ENCODE measurements at places on chromosomes 2 and 18. TPM values are rescaled to one million over a fixed set of nuclear protein-coding genes. Genes with fewer than 3 reads are reported as not detected.

DNA sequence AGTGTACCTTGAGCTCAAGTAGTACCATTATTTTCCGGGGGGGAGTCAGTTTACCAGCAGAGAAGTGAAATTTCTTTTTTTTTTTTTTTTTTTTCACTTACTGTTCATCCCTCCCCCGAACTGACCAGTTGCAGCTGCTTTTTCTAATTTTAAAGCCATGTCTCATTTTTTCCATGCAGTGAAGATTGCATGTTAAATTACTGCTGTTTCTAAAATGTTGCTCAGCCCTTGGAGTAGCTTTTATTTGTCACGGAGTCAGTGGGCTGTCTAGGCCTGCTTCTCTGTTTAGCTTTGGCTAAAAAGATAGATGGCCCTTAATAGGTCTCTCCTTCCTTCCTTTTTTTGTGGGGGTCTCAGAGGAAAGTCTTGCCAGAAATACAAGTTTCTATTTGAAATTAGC is 70.2 kb downstream of the NGEF start:
- H3K27ac ChIP-seq: no peak overlapping the region
- H3K4me3 ChIP-seq: no peak overlapping the region
- H3K27me3 ChIP-seq: peaks cover 6% of the 10 kb centered on the region
- DNase-seq: no peak

Gene MPP4
- total RNA-seq: 3.6 TPM

Gene SLC4A3
- 9.2 TPM for total RNA-seq

Gene KIF3C
- total RNA-seq: 18.5 TPM

DNA sequence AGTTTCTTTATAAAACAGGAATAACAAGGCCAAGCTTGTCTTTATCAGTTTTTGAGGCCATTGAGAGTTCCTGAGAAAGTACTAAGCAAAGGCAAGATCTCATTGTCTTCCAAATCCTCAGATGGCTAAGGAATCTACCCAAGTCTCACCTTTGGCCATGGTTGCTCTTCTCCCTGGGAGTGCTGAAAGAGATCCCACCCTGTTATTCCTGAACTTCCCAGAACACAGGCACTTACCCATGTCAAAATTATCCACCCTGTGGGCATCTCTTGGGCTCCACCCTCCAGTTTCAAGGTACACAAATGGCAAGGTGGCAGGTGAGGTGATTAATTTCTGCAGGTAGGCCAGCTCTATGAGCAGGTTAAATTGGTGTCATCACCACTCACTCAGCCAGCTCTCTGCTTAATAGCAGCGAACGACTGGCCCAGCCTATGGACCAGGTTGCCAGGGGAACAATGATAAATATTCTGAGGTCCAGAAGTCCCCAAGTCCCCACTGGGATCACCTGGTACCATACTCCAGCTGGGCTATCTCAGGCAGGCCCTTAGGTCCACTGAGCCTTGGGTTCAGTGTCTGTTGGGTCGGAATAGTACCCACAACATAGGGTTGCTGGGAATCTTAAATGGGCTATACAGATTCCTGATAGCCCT is 2.3 kb upstream of the SPRED2 start:
- H3K36me3 ChIP-seq: no peaks in the 10 kb centered on the region
- peaks cover 37% of the 10 kb centered on the region for H3K4me1 ChIP-seq
- no peak for DNase-seq
- H3K27ac ChIP-seq: peak overlapping the region; percentile 99
- H3K27me3 ChIP-seq: peaks cover 5% of the 10 kb centered on the region
- peak overlapping the region; percentile 96 for H3K4me3 ChIP-seq

DNA sequence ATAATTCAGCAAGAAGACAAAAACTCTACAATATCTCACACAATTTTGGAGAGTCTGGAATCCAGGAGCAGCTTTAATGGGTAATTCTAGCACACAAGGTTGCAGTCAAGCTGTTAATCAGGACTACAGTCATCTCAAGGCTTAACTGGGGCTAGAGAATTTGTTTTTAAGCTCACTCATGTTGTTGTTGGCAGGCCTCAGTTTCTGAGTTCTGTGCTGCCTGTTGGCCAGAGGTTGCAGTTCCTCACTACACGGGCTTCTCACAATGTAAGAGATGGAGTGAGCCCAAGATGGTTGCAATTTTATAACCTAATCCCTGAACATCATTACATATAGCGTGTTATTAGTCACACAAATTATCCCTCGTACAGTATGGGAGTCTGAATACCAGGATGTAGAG is 50.6 kb upstream of the TMEFF2 start:
- no peaks in the 10 kb centered on the region for H3K27me3 ChIP-seq
- H3K4me1 ChIP-seq: peaks cover 9% of the 10 kb centered on the region
- DNase-seq: no peak
- no peak overlapping the region for H3K27ac ChIP-seq
- no peaks in the 10 kb centered on the region for H3K36me3 ChIP-seq
- no peak overlapping the region for H3K4me3 ChIP-seq

DNA sequence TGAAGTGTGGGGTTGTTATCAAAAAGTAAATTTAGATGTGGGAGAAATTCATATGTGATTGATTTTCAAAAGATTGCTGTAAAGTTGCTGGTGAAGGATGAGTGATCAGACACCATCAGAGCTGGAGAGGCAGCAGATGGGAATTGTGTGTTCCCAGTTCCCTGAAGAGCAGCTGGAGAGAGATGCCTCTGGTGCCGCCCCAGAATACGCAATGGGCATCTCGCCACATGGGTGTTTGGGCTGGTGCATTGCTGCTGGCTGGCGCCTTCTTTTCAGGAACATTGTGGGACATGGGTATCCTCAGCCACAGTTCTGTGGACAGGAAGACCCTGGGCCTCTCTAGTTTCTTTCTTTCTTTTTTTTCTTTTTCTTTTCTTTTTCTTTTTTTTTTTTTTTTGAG is 11.9 kb downstream of the ATG4B start:
- H3K27ac ChIP-seq: no peak overlapping the region
- peaks cover 1% of the 10 kb centered on the region for H3K27me3 ChIP-seq
- peaks cover 9% of the 10 kb centered on the region for H3K36me3 ChIP-seq
- no peak for DNase-seq
- no peak overlapping the region for H3K4me3 ChIP-seq

DNA sequence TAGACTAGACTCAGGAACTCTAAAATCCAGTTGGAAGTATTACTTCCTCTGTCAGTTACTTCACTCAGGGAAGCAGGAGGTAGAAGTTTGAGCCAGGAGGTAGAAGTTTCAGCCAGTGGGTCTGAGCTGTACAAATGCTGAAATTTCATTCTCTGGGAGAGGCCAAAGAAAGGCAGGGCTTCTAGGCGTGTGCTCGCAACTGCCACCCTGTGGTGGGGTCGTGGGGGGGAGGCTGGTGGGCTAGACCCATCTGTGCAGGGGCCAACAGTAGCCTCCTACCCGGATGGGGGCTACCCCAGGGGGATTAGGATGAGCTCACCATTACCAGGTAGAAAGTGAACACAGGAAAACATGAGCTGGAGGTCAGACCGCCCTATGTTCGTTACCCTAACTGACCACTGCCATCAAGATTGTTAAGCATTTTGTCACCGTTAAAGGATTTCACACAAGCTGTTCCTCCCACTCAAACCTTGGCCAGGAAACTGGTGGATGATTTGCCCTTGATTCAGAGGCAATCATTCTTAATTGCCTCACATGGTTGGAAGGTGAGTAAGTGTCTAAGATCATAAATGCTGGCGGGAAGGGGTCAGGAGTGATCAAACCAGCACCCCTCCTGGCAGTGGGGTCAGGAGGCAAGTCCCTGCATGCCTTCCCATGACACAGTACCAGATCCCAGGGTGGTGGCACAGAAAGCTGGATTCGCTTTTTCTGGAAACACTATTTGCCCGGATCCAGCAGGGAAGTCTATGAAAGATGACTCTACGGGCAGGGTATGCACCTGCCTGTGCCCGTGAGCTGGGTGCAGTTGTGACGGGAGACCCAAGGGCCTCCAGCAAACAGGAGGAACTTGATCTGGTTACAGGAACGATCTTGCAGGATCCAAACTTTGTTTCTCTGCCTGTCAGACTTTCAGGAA is 5.2 kb upstream of the FHL2 start:
- peaks cover 63% of the 10 kb centered on the region for H3K4me1 ChIP-seq
- peak overlapping the region; percentile 99 for H3K27ac ChIP-seq
- no peaks in the 10 kb centered on the region for H3K36me3 ChIP-seq
- peak overlapping the region; percentile 81 for H3K4me3 ChIP-seq
- no peaks in the 10 kb centered on the region for H3K27me3 ChIP-seq

DNA sequence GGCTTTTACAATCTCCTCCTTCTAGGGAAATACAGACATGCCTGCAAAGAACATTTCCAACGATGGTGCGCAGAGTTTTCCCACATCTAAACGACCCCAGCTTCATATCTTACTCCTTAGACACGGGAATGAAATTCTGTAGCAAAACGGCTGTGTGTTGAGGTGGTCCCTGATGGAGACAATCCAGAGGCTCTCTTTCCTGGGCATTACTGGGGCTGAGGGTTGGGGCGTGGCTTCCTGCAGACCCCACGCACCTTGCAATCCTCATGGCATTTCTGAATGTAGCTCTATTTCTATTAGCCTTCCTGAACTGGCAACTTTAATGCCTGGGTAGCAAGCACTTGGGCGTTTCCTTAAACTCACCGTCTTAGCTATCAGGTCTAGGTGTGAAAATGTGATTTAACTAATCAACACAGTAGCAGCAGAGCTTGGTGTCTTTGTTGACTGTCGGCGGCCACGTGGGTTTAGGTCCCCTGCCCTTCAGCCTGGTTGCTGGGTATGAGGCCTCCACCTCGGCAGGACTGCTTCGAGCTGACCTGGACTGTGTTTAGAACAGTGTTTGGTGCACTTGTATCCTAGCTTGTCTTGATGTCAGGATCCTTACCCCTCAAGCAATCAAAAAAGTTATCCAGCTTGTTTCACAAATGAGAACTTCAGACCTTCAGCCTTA is 242.8 kb downstream of the GBX2 start:
- no peak overlapping the region for H3K4me3 ChIP-seq
- peaks cover 1% of the 10 kb centered on the region for H3K27me3 ChIP-seq
- no peak for DNase-seq

DNA sequence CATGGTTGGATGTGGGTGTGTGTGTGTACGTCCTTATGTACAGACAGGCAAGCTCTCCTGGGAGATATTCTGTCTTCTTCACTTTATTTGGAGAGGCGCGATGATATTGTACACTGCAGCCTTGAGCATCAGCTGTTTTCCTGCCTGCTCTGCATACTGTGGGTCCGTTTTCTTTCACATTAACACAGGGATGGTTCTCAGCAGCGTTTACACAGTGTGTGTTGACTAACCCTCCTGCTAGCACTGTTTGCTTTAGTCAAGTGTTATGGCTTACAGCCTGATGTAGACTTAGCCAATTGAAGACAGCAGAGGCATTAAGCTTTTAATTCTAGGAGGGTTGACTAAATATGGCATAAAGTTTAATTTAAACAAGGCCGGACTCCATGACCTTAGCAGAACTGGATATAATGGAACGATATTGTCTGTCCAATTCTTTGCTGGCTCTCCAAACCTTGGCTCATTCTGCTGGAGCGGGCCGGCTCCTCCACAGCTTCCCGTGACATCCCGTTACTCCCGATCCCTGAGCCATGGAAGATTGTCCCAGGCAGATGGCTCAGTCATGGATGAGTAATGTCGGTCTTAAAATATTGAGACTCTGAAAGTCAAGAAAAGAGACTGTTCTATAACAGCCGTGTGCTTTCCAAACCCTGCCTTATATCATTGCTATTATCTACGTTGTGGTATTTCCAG is 134.7 kb downstream of the TPGS2 start:
- peaks cover 16% of the 10 kb centered on the region for H3K36me3 ChIP-seq
- no peaks in the 10 kb centered on the region for H3K27me3 ChIP-seq
- H3K27ac ChIP-seq: peak overlapping the region; percentile 90
- DNase-seq: peak; percentile 65
- H3K4me3 ChIP-seq: peak overlapping the region; percentile 91

DNA sequence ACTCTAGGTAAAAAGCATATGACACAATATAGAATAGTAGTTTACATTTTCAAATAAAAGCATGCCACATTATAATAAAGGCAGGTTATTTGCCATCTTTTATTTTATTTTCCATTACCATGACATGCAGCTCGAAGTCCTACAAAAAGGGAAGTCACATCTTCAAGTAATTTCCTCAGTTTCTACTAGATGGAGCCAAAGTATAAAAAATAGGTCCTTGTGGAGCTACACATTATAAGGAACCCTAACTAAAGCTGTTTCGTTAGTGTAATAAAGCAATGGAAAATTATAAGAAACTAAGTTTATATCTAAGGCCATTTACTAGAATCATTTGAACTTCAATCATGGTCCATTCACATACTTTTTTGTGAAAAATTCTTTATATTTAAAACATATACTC is 674.5 kb downstream of the KCNJ3 start:
- no peak overlapping the region for H3K27ac ChIP-seq
- H3K4me3 ChIP-seq: no peak overlapping the region
- no peaks in the 10 kb centered on the region for H3K4me1 ChIP-seq
- no peaks in the 10 kb centered on the region for H3K27me3 ChIP-seq
- H3K36me3 ChIP-seq: no peaks in the 10 kb centered on the region

Data from HFFc6 (cell line).